Panc1 (cell line): ENCODE measurements at places on chromosomes 13 and 19. TPM values are rescaled to one million over a fixed set of nuclear protein-coding genes. Genes with fewer than 3 reads are reported as not detected.

The RNF17 gene
- not detected for total RNA-seq

The EFNB2 gene
- 4.7 TPM for total RNA-seq

The EMC10 gene
- total RNA-seq: 66.7 TPM

The SERP2 gene
- 0.18 TPM for total RNA-seq

The SYNGR4 gene
- 0.39 TPM for total RNA-seq

The FOSB gene
- total RNA-seq: 13.4 TPM

The LAIR1 gene
- total RNA-seq: 0.05 TPM

The NLRP4 gene
- total RNA-seq: not detected

The KDM4B gene
- total RNA-seq: 18.4 TPM

The TMEM255B gene
- 26.3 TPM for total RNA-seq

The SCAMP4 gene
- total RNA-seq: 98.4 TPM

The CEACAM7 gene
- total RNA-seq: not detected

The SULT2A1 gene
- 0.18 TPM for total RNA-seq

The MBD3L1 gene
- not detected for total RNA-seq

The ZNF329 gene
- total RNA-seq: 12.2 TPM

The FOXO1 gene
- 2.1 TPM for total RNA-seq

The ZNF93 gene
- total RNA-seq: 8.9 TPM

The RDH8 gene
- not detected for total RNA-seq

The CEBPA gene
- 1.6 TPM for total RNA-seq

The TIMM29 gene
- total RNA-seq: 16.5 TPM

The SIGLECL1 gene
- not detected for total RNA-seq

The PODNL1 gene
- total RNA-seq: 1.4 TPM

The CDX2 gene
- total RNA-seq: 5.1 TPM

The SPHK2 gene
- 19.5 TPM for total RNA-seq

The NLRP11 gene
- 0.18 TPM for total RNA-seq

The SYT5 gene
- 3.2 TPM for total RNA-seq

The LRRC8E gene
- 5.0 TPM for total RNA-seq

The AP1M2 gene
- 10.1 TPM for total RNA-seq

The ZNF823 gene
- total RNA-seq: 5.0 TPM

The RFPL4A gene
- total RNA-seq: not detected

The CEP89 gene
- 39.9 TPM for total RNA-seq
